ENCODE measurements at places on chromosomes 12 and 14. TPM values are rescaled to one million over a fixed set of nuclear protein-coding genes. Genes with fewer than 3 reads are reported as not detected.

PACS2 gene
- 123 TPM for polyA plus RNA-seq

CCDC175 gene
- not detected for polyA plus RNA-seq

NKX2-1 gene
- polyA plus RNA-seq = not detected

BRF1 gene
- polyA plus RNA-seq = 30.8 TPM

PRH2 gene
- not detected for polyA plus RNA-seq

FAIM2 gene
- 7.8 TPM for polyA plus RNA-seq

ANO4 gene
- 0.12 TPM for polyA plus RNA-seq

LALBA gene
- polyA plus RNA-seq = not detected

ACVR1B gene
- polyA plus RNA-seq = 5.8 TPM

GYS2 gene
- polyA plus RNA-seq = 0.15 TPM

TGM1 gene
- 0.51 TPM for polyA plus RNA-seq

CLBA1 gene
- polyA plus RNA-seq = 3.5 TPM

LRRC43 gene
- 0.07 TPM for polyA plus RNA-seq

ISM2 gene
- not detected for polyA plus RNA-seq

SPTB gene
- 64.7 TPM for polyA plus RNA-seq

MAP4K5 gene
- 8.9 TPM for polyA plus RNA-seq

SYNDIG1L gene
- 0.03 TPM for polyA plus RNA-seq

CATSPERB gene
- polyA plus RNA-seq = 0.66 TPM

TMPRSS12 gene
- not detected for polyA plus RNA-seq

TAMALIN gene
- 58.8 TPM for polyA plus RNA-seq

POTEM gene
- not detected for polyA plus RNA-seq

GALNT6 gene
- polyA plus RNA-seq = 0.57 TPM

CLEC4E gene
- polyA plus RNA-seq = 1.7 TPM

TAS2R10 gene
- 0.04 TPM for polyA plus RNA-seq

PTCSC3 gene
- polyA plus RNA-seq = not detected

STX2 gene
- 10.2 TPM for polyA plus RNA-seq

ZFHX2 gene
- polyA plus RNA-seq = 0.25 TPM

RDH16 gene
- 0.59 TPM for polyA plus RNA-seq

CDKL1 gene
- polyA plus RNA-seq = 0.94 TPM

PCK2 gene
- 7.3 TPM for polyA plus RNA-seq

RASAL1 gene
- not detected for polyA plus RNA-seq

PRKAG1 gene
- polyA plus RNA-seq = 77.5 TPM

ITGB7 gene
- polyA plus RNA-seq = 0.55 TPM

LAG3 gene
- 0.13 TPM for polyA plus RNA-seq

C12orf54 gene
- not detected for polyA plus RNA-seq

C14orf93 gene
- 6.7 TPM for polyA plus RNA-seq

CLEC7A gene
- 1.0 TPM for polyA plus RNA-seq

PXMP2 gene
- 17.7 TPM for polyA plus RNA-seq

LIMA1 gene
- 34.4 TPM for polyA plus RNA-seq

HSPB8 gene
- polyA plus RNA-seq = 250 TPM

PRB3 gene
- not detected for polyA plus RNA-seq

HOXC10 gene
- polyA plus RNA-seq = not detected

FRS2 gene
- polyA plus RNA-seq = 3.5 TPM

RHOJ gene
- 12.9 TPM for polyA plus RNA-seq

ZNF10 gene
- polyA plus RNA-seq = 8.8 TPM

EEF1AKMT3 gene
- 1.1 TPM for polyA plus RNA-seq

GALNT4 gene
- polyA plus RNA-seq = 1.7 TPM

INSM2 gene
- not detected for polyA plus RNA-seq

SSPN gene
- polyA plus RNA-seq = 5.9 TPM

POP5 gene
- 59.6 TPM for polyA plus RNA-seq

KRT77 gene
- not detected for polyA plus RNA-seq

CRACR2A gene
- polyA plus RNA-seq = 3.4 TPM

EPS8 gene
- polyA plus RNA-seq = 34.5 TPM

KRT86 gene
- not detected for polyA plus RNA-seq

PLEK2 gene
- 0.51 TPM for polyA plus RNA-seq

FITM1 gene
- polyA plus RNA-seq = 247 TPM
